Hindlimb muscle (tissue), 1 donor: ENCODE measurements at places on chromosomes 11 and 22.

DNA sequence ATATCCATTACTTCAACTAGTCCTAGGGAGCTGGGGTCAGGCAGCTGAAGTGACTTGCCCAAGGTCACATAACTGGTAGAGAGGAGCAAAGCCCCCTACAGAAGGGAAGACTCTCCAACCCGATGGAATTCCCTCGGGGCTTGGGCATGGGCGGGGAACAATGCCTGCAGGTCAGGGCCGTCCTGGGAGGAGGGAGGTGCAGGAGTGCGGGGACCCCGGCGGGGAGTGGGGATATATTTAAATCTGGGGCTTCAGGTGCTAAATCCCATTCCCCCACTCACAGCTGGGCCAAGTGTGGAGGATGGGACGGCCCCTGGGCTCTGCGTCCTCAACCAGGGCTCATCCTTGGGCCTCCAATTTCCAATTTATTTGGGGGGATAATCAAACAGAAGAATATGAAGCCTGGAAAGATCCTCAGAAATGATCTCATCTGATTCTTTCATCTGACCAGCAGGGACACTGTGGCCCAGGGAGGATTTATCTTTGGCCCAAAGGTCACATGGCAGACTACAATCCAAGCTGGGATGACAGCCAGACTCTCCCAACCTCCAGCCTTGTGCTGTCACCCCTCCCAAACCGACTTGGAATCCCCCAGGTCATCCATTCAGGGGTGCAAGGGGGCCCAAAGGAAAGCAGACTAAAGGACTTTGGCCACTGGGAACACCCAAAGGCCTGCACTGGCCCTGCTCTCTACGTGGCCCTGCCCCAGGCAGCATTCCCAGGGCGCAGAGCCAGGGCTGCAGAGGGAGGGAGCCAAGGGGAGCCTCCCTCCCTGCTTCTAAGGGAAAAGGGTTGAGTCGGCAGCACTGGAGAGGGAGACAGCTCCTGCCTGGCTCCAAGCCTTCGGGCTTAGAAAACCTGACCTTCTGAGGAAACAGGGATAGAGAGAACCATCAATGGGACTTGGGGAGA is 8.7 kb upstream of the C1QTNF6 start:
- peak; percentile 77 for DNase-seq

GRCh38 chr22:24091551-24092420 is 80.7 kb downstream of the CABIN1 start:
- DNase-seq = no peak

GRCh38 chr22:29427176-29427760 is 11.1 kb upstream of the RFPL1 start:
- no peak for DNase-seq

- no peak for DNase-seq
Observed at GRCh38 chr11:95413021-95413420, 182.0 kb upstream of the SESN3 start.

DNA sequence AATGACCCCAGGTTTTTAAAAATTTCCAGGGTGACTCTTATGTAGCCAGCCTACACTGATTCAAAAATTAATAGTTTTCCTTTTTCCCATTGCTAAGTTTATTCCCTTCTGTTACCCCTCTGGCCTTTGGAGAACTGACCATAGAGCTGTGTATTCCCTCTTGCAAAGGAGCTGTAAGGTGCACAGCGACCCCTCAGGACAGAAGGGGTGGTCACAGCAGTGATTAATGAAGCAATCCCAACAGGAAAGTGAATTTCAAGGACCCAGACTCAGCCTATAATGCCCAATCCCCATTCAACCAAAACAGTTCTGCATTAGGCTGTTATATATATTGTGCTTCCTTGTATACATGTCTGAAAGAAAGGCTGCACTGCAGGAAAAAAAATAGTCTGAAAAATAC is 147.1 kb downstream of the WT1 start:
- no peak for DNase-seq

DNA sequence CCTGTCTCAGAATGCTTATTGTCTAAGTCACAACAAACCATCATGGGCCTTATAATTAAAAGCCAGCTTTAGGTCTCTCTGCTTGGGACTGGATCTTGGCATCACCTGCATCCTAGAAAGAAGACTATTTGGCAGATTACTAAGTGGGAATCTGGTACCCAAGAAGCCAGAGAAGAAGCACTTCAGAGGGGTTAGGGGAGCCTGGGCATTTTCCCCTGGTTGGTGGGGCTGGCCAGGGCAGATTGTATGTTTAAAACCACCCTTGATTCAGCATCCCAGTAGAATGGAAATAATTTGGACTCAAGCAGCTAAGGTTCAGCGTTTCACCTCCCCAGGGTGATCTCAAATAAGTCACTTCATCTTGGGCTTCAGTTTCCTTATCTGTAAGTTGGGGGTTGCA is 193.7 kb downstream of the MIAT start:
- DNase-seq = no peak

DNA sequence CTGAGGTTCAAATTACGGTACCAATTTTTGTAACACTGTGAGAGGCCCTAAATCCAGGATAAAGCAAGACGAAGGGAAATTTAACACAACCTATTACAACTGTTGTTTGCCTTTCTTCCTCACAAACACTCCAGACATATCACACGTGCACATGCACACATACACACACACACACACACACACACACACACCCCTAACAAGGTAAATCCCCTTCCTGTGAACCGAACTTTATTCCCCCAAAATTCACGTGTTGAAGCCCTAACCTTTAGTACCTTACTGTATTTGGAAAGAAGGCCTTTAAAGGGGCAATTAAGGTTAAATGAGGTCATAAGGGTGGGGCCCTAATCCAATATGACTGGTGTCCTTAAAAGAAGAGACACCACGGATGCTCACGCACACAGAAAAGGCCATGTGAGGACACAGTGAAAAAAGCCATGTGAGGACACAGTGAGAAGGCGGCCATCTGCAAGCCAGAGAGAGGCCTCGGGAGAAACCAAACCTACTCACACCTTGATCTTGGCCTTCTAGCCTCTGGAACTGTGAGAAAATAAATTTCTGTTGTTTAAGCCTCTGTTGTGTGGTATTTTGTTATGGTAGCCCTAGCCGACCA is 1.8 kb downstream of the SERGEF start:
- DNase-seq = no peak

GRCh38 chr22:20578707-20579106 is 71.3 kb downstream of the MED15 start:
- DNase-seq = no peak

GRCh38 chr22:37195921-37196320 is 7.9 kb upstream of the C1QTNF6 start:
- no peak for DNase-seq

GRCh38 chr11:57728829-57729228 is 12.5 kb upstream of the SELENOH start:
- no peak for DNase-seq

DNA sequence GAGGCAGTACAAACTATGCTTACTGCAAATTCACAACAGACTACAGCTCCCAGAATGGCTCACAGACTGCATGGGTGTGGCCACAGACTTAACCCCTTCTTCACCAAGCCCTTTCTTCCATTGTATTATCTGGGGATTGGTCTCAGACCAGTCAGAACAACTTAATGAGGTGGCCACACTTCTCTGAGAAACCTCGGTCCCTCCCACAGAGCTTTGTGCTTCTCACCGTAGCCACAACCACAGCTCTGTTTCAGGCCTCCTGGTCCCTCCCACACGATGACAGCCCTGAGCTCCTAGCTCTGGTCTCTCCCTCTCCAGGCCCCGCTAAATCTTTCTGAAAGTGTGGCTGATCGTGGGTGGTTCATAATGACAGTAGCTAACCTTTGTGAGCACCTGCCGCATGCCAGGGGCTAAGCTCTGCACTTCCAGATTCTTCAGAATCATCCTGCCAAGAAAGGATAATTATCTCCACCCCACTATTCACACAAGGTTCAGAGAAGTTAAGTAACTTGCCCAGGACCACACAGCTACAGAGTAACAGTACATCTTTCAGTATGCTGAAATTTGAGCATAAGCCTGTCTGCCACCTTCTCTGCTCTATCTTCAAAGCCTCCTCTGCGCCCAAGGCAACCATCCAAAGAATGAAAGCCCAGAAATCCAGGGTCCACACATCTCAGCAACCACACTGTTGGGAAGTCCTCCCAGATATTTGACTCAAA is 5.4 kb downstream of the PDE2A start:
- no peak for DNase-seq

DNA sequence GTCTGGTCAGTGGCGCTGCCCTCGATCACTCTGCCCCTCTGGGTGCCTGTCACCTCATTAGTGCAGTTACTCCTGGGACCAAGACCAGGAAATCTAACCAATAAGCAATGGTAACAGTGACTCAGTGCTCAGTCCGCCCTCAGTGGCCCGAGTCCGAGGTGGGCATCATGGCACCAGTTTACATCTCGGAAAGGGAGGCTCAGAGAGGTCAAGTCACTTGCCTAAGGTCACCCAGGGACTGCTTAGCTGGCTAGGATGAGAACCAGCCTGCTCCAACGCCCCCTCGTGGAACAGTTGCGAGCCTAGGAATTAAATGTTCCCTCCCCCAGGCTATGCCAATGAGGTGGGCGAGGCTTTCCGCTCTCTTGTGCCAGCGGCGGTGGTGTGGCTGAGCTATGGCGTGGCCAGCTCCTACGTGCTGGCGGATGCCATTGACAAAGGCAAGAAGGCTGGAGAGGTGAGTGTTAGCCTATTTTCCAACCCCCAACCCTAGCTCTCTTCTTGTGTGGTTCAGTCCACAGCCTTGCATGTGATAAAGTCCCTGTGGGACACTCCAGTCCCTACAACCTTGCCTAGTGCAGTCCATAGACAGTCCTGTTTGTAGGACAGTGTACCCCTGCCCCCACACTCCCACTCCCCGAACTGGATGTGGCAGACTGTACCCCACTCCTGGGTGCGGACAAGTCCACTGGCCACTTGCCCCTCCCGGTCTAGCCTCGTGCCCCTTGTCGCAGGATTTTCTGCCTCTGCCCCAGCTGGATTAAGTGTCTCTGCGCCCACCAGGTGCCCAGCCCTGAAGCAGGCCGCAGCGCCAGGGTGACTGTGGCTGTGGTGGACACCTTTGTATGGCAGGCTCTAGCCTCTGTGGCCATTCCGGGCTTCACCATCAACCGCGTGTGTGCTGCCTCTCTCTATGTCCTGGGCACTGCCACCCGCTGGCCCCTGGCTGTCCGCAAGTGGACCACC is 1.1 kb downstream of the MTFP1 start:
- DNase-seq = peak; percentile 45

DNA sequence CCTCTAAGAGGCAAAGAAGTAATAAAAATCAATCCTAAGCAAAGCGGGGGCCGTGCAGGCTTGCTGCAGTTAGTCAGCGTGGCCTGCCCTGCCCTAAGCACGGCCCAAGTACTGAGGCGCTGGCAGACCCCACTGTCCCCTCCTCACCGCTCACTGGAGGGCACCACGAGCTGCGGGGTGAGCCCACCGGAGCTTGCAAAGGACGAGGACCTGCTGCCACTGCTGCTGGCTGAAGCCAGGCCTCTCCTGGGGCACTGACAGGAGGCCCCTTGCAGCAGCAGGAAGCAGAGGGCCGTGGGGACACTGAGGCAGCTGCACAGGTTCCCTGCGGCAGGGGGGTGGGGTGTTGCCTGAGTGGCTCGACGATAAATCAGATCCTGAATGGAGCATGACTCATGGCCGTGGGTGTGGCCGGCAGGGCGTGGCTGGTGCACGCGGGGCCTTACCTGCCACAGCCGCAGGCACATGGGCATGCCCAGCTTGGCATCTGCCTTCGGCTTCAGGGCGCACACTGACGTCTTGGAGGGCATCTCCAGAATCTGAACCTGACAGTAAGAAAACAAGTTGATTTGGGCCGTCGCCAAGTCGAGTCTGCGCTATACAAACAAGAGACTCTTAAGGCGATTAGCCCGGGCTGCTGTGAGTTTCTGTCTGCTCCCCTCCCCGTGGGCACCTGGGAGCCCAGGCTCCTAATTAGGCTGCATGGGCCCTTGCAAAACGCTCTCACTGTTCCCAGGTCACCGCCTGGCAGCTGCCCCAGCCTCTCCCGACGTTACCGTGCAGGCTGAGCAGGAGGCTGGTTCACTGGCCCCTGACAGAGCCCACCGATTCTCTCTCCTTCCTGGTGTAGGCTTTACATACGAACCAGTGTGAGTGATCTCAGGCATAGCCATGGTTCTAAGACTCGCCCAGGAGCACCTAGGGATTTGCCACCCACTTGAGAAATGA is 45.9 kb downstream of the TBX1 start:
- no peak for DNase-seq

DNA sequence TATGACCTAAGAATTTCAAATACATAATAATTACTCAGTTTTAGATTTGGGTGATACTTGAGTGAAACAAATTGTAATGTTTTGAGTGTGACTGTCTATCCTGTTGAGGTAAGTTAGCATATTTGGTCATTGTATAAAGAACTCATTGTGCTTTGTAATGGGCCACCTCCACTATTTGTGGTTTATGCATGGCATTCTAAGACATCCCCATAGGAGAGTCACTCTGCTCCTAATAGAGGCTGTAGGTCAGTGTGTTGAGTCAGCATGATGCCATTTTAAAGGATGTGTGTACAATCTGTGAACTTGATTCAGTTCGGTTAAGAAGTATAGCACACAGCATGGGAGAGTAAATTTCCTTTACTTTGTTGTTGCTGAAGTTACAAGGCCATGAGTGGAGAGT is 1112.4 kb downstream of the JRKL start:
- no peak for DNase-seq

GRCh38 chr11:45247433-45247832 is 38.7 kb downstream of the SYT13 start:
- DNase-seq = no peak

DNA sequence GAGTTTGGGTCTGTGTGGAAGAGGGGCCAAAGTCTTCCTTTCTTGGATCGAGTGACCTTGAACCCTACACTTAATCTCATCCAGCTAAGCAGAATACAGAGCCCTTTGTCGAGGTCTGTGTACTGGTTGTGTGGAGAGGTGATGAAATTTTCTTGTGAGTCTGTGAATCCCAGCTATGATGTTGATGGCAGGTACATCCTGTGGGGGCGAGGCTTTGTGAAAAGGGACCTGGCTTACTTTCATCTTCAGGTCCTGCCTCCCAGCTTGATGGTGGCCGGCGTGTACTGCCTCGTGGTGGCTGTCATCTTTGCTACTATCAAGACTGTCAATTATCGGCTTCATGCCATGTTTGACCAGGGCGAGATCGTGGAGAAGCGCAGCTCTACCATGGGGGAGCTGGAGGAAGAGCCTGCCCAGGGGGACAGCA is 1.0 kb downstream of the PCNX3 start:
- DNase-seq = no peak

DNA sequence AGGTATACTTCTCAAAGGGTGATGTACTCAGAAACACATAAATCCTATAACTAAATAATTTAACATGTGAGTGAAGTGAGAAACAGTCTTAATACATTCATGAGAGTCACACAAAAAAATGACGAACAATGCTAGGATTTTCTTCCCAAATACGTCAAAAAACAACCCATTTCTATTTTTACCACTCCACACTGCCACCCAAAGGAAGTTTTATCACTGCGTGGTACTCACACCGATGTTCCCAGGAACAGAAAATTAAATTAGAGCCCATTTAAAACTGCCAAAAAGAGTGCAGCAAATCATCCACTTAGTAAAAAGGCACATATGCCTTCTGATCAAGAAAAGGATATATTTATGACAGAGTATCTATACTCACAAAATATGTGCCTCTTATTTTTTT is 710.9 kb upstream of the FAT3 start:
- DNase-seq = peak; percentile 11

GRCh38 chr11:121578251-121578976 is 125.6 kb upstream of the SORL1-AS1 start:
- DNase-seq = no peak

- no peak for DNase-seq
Observed at GRCh38 chr11:132257871-132258270, 887.5 kb downstream of the NTM start.
